ENCODE measurements at places on chromosomes 1 and 21. TPM values are rescaled to one million over a fixed set of nuclear protein-coding genes. Genes with fewer than 3 reads are reported as not detected.

DNA sequence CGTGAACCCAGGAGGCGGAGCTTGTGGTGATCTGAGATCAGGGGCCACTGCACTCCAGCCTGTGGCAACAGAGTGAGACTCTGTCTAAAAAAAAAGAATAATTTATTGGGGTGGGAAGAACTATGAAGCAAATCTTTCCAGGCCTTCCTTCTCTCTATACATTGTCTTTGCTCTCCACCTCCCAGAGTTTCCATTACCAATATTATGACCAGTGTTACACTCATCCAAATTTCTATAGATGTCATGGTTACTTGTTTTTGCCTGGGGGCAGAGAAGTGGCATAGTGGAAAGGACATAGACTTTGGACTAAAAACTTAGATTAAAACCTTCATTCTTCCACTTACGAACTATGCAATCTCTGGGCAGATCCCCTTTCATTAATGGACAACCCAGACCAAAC, 10.1 kb downstream of the FASLG start:
- no peak overlapping the region for H3K27ac ChIP-seq
- no peak for DNase-seq
- no peaks in the 10 kb centered on the region for H3K27me3 ChIP-seq
- H3K4me3 ChIP-seq = no peak overlapping the region

DNA sequence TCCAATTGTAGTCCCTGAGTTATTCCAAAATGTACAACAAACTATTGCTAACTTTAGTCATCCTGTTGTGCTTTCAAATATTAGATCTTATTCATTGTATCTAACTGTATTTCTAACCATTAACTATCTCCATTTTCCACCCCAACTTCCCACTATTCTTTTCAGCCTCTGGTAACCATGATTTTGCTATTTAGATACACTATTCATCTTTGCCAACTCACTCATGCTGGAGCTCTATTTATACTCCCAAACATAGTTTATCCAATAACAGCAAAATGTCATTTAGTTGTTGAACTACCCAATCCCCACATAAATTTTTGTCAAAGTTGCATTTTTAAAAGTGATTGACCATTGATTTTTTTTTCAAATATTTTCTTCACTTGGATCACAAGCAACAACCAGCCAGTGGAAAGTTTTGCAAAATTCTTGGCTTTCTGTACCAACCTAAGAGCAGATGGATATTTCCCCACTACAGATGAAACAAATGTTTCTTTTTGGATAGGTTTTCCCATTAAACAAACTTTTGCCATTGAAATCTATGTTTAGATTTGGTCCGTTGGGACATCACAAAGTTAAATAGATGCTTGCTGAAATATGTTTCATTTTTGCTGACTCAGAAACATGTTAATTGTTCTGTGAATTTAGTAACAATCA, 866.0 kb downstream of the LTN1 start:
- DNase-seq = no peak
- no peak overlapping the region for H3K4me3 ChIP-seq
- no peaks in the 10 kb centered on the region for H3K27me3 ChIP-seq
- H3K36me3 ChIP-seq = peaks cover 12% of the 10 kb centered on the region
- peaks cover 2% of the 10 kb centered on the region for H3K4me1 ChIP-seq

CD53 gene
- not detected for total RNA-seq

GRCh38 chr1:152513081-152513480, 1.2 kb upstream of the CRCT1 start:
- no peak overlapping the region for H3K27ac ChIP-seq
- peaks cover 6% of the 10 kb centered on the region for H3K36me3 ChIP-seq
- H3K4me3 ChIP-seq = no peak overlapping the region
- DNase-seq = no peak
- no peaks in the 10 kb centered on the region for H3K4me1 ChIP-seq

- H3K4me3 ChIP-seq = no peak overlapping the region
- H3K36me3 ChIP-seq = peaks cover 15% of the 10 kb centered on the region
Measured at GRCh38 chr1:39333296-39333695, 128.8 kb downstream of the MACF1 start.

DNA sequence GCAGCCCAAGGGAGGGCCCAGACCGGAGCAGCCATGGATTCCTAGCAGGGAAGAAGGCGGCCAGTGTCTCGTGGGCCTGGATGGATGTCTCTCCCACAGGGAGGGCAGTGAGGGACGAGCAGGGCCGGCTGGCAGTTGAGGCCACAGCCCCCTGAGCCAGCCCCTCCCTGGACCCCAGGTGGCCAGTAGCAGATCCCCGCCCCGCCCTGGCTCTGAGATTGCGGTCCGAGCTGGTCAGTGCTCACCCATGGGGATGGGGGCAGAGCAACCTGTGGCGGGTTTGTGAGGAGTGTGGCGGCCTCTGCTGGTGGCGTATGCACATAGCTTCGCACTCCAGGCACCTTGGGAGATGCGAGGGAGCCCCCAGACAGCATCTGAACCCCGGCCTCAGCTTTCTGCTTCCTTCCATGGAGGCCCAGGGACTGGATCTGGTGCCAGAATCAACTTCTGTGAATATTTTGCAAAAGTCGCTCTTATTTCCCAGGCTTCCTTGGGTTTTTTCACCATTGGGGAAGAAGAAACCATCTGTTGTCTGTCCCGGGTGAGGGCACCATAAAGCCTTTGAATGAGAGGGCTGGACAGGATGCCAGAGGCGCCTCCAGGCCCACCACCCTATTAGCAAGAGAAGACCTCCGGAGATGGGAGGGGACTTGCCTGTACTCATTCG, 8.4 kb upstream of the KCNN3 start:
- no peaks in the 10 kb centered on the region for H3K36me3 ChIP-seq
- H3K27me3 ChIP-seq = peaks cover 21% of the 10 kb centered on the region
- peaks cover 7% of the 10 kb centered on the region for H3K4me1 ChIP-seq
- H3K27ac ChIP-seq = no peak overlapping the region

RHBDL2 gene
- total RNA-seq = not detected

TCHH gene
- not detected for total RNA-seq

DNA sequence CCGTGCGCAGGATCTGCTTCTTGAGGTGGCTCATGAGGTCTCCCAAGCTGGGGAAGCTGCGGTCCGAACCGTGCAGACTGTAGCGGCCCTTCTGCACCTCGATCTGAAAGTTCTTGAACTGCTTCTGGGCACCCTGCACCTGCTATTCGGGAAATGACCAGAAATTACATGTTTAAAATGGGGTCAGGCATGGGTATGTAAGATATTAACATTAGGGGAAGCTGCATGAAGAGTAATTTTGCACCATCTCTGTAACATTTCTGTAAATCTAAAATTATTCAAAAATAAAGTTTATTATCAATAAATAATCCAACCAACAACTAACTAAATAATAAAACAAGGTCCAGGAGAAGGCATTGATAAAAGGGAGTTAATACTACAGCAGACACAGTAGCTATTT, 110.7 kb downstream of the RAVER2 start:
- no peak for DNase-seq
- H3K36me3 ChIP-seq = peaks cover 46% of the 10 kb centered on the region
- no peaks in the 10 kb centered on the region for H3K4me1 ChIP-seq
- H3K27ac ChIP-seq = no peak overlapping the region
- no peak overlapping the region for H3K4me3 ChIP-seq

DNA sequence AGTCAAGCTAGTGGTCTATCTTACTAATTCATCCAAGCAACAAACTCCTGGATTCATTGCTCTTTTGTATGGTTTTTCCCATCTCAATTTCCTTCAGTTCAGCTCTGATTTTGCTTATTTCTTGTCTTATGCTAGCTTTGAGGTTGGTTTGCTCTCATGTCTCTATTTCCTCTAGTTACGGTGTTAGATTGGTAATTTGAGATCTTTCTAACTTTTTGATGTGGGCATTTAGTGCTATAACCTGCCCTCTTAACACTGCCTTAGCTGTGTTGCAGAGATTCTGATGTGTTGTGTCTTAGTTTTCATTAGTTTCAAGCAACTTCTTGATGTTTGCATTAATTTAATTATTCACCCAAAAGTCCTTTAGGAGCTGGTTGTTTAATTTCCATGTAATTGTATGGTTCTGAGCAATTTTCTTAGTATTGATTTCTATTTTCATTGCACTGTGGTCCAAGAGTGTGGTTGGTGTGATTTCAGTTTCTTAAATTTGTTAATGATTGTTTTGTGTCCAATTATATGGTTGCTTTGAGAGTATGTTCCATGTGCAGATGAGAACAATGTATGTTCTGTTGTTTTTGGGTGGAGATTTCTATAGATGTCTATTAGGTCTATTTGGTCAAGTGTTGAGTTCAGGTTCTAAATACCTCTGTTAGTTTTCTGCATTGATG, 154.6 kb downstream of the PLPPR5 start:
- peaks cover 42% of the 10 kb centered on the region for H3K27me3 ChIP-seq
- H3K27ac ChIP-seq = no peak overlapping the region
- H3K4me3 ChIP-seq = no peak overlapping the region
- H3K36me3 ChIP-seq = no peaks in the 10 kb centered on the region

Measured in mesothelial cell of epicardium (in vitro differentiated cells).